Osteoblast (primary cell): ENCODE measurements at places on chromosomes 7 and 10.
A peak's percentile ranks its signal among the peaks of the same experiment; 100 is the strongest.

GRCh38 chr10:63707254-63707910 lies 186.2 kb downstream of the REEP3 start:
- no peaks in the 10 kb centered on the region for H3K27me3 ChIP-seq
- no peaks in the 10 kb centered on the region for H3K36me3 ChIP-seq
- H3K4me3 ChIP-seq, result no peak overlapping the region
- DNase-seq, result peak; percentile 93
- H3K27ac ChIP-seq, result no peak overlapping the region
- H3K4me1 ChIP-seq, result peaks cover 18% of the 10 kb centered on the region

- H3K4me1 ChIP-seq, result peaks cover 25% of the 10 kb centered on the region
- peak; percentile 84 for DNase-seq
- H3K4me3 ChIP-seq, result peak overlapping the region; percentile 98
- H3K27me3 ChIP-seq, result no peaks in the 10 kb centered on the region
Measured at GRCh38 chr7:75737856-75738603, 711 bp downstream of the HIP1 start.

DNA sequence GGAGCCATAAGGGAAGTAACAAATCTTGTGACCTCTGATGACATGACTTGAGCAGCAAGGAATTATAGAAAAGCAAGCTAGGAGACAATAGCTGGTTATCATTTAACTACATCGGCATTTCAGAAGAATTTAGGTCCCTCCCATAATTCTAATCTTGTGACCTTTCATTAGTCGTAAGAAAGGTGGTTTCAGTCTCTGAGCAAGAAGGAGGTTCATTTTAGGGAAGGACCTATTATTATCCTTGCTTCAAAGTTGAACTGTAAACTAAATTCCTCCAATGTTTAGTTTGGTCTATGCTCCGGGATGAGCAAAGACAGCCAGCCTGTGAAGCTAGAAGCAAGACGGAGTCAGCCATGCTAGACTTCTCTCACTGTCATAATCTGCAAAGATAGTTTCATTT lies 159.6 kb downstream of the SLC16A9 start:
- H3K4me1 ChIP-seq, result no peaks in the 10 kb centered on the region
- H3K27me3 ChIP-seq, result no peaks in the 10 kb centered on the region
- H3K4me3 ChIP-seq, result no peak overlapping the region
- H3K27ac ChIP-seq, result no peak overlapping the region

DNA sequence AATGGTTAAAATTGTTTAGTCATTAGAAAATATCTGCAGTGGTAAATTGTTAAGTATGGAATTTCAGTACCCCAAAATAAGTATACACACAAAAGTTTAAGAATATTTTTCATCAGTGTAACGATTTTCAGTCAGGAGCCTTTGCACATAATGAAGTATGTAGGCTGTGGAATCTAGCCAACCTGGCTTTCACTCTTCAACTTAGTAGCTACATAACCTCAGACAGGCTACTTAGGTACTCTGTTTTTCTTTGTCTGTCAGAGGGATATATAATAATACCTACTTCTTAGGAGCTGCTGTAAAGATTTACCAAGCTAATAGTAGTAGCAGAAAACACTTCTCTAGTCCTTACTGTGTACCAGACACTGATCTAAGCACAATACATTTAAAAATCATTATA lies 137.5 kb downstream of the ZEB1 start:
- H3K36me3 ChIP-seq, result no peaks in the 10 kb centered on the region
- no peaks in the 10 kb centered on the region for H3K27me3 ChIP-seq
- DNase-seq, result no peak
- no peak overlapping the region for H3K27ac ChIP-seq
- H3K4me3 ChIP-seq, result no peak overlapping the region

- no peak overlapping the region for H3K27ac ChIP-seq
- no peak overlapping the region for H3K4me3 ChIP-seq
- no peak for DNase-seq
- H3K27me3 ChIP-seq, result no peaks in the 10 kb centered on the region
Measured at GRCh38 chr7:145152589-145152988, 316.7 kb upstream of the TPK1 start.

GRCh38 chr7:124796771-124797170 lies 31.2 kb upstream of the GPR37 start:
- no peak overlapping the region for H3K4me3 ChIP-seq
- H3K36me3 ChIP-seq, result no peaks in the 10 kb centered on the region
- no peak overlapping the region for H3K27ac ChIP-seq
- no peaks in the 10 kb centered on the region for H3K4me1 ChIP-seq
- no peaks in the 10 kb centered on the region for H3K27me3 ChIP-seq

- no peak overlapping the region for H3K27ac ChIP-seq
- no peak for DNase-seq
- H3K4me1 ChIP-seq, result no peaks in the 10 kb centered on the region
Measured at GRCh38 chr7:157574120-157574825, 237.5 kb downstream of the DNAJB6 start.
